Activated CD4-positive, CD25-positive, alpha-beta regulatory T cell (primary cell): ENCODE measurements at places on chromosomes 6 and 20.
A peak's percentile ranks its signal among the peaks of the same experiment; 100 is the strongest.

GRCh38 chr20:20017001-20017843 lies at the start of gene NAA20:
Gene NAA20, plus strand, starts transcription at chr20:20017362. Its CDS starts 35 bp downstream, at chr20:20017397.
- peak; percentile 88 for DNase-seq

DNA sequence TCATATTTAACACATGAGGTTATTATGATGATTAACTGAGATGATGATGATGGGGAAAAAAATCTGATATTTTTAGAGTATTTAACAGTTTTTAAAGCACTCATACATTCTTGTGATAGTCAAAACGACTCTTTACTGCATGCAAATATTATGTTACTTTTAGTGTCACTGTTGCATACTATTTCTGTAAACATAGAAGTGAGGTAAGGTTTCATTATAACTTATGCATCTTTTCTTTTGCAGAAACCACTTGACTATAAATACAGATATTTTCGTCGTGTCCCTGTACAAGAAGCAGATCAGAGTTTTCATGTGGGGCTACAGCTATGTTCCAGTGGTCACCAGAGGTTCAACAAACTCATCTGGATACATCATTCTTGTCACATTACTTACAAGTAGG lies 30.1 kb downstream of the FBXO9 start:
- DNase-seq = no peak

- no peak for DNase-seq
Measured at GRCh38 chr20:51439160-51439689, 103.3 kb downstream of the NFATC2 start.

DNA sequence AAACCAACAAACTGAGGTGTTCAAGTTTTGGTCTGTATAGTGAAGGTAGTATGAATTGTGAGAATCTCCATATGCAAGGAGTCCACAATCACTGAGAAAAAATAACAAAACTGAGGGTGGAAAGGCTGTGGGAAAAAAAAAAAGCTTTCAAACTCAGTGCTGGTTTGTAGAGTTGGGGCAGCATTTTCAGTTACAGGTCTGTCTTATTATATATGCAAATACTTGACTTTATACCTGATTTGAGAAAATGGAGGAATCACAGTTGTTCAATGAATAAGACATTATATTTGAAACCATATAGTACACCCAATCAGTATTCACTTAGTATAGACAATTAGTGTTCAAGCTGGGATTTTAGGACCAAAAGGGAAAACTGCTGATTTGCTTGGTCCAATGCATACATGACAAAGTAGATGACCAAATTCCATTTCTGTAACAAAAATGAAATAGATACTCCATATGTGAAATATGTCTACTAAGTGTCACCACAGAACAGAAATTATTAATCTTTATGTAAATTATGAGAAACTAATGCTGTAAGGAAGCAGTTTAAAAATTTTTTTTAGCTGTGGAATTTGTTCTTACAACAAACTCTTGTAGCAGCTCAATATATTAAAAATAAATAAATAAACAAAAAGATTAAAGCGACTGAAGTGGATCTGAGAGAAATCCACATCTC lies 187.7 kb downstream of the ASCC3 start:
- DNase-seq = no peak

GRCh38 chr20:62522748-62523396 lies 47.1 kb upstream of the GATA5 start:
- DNase-seq = no peak

DNA sequence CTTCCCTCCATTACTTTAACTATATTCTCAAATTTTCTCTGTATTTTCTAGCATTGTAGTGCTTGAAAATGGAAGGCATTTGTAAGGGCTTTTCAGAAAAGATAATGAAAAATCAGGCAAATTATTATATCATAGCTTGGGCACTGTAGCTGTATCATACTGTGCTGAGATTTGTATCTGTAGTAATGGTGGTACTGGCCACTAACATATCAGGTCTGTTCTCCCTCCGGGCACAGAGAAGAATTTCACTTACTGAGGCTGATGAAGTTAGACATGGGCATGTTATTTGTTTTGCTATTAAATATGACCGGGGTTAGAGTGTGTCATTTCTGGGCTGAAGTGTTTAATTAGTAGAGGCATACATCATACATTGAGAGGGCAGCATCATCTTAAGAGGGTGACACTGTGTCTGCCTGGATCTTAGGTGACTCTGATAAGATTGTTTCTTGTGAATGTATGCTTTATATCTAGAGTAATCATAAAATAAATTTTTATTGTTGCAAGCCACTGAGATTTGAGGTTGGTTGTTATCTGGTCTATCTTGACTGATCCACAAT lies 1395.9 kb downstream of the EPHA7 start:
- DNase-seq = no peak

- no peak for DNase-seq
Measured at GRCh38 chr6:132161283-132161682, 210.1 kb upstream of the CCN2 start.

DNA sequence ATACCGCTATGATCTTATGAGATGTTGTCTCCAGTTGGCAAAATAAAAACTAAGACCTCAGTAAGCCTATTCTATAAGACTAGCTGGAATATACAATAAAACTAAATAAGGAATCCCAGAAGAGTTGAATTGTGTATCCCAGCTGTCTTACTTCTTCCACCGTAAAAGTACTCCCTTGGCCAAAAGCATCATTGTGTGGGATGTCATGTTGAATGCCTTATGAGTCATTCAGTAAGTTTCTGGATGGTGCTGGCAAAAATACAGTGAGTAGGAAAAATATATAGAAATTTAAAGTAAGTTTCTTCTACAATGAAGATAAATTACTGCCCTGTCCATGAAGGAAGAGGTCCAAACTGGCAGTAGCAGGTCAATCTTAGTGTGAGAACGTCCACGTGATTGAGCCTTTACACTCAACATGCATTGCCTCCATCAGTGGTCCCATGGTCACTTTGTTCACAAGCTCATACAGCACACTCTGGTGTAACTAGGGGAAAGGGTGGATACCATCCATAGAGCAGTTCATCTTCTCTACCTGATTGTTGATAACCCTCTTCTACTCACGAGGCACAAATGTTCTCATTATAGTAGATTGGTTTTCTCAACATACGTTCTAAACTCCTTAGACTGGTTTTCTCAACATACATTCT lies 13.7 kb upstream of the ZNF318 start:
- no peak for DNase-seq

DNA sequence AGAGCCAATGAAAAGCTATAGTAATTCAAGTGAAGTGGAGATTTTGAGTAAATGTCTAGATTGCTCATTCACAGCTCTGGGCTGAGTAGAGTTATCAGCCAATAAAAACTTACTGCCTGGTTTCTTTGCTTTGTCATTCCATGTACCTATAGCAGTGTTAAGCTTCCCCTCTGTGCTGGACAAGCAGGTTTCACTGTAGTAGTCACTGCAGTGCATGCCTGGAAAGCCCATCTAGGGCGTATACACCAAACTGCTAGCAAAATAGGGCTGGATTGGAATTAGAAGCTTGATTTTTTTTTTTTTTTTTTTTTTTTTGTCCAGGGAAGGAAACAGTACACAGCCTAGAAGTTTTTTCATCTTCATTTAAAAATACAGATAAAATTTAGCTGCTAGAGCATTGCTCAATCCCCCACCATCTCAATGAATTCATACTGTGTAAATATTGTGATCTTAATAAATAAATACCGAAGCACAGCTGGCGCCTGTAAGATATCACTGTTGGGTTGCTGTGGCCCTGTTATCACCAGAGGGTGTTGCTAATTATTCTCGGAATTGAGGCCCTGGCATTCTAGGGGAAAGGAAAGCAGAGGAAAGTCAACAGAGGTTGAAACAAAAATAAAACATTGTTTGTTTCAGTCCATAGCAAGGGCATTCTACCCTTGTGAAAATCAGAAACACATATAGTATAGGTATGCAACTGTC lies 968.5 kb upstream of the GJE1 start:
- no peak for DNase-seq

GRCh38 chr6:81228912-81229555 lies 523.4 kb downstream of the TENT5A start:
- DNase-seq = no peak

DNA sequence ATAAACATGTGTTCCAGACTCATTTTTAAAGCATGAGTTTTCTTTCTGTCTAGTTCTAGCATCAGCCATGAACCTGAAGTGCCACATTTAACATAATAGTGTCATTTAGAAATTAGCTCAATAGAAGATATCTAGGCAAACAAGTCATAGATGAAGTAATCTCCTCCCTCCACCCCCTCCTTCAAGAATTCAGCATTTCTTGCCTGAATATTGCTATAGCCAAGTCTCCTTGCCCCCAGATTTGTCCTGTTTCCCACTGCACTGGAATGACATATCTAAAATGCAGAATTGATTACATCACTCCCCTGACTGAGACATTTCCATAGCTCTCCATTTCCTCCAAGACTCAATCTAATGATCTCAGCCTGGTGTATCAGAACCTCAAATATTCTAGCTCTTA lies 134.9 kb upstream of the BACH2 start:
- DNase-seq = no peak

GRCh38 chr6:106800379-106800778 lies 171.0 kb downstream of the QRSL1 start:
- DNase-seq = no peak

DNA sequence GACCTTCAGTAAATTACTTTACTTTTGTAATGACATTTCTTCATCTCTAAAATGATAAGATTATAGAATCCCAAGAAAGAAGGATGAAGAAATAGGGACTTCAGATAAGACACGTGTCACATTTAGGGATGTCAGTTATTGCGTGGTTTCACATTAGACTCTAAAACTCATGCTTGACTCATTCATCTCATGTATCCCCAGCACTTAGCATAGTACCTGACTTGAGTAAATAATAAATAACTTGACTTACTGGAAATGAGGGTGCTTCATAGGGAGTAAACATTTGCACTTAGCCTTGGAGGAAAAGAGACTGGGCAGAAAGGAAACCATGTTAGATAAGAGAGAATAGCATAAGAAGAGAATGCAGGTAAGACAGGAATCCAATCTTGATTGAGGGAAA lies 37.2 kb downstream of the VTA1 start:
- no peak for DNase-seq

GRCh38 chr20:11522366-11522741 lies 395.3 kb upstream of the BTBD3 start:
- DNase-seq = no peak

DNA sequence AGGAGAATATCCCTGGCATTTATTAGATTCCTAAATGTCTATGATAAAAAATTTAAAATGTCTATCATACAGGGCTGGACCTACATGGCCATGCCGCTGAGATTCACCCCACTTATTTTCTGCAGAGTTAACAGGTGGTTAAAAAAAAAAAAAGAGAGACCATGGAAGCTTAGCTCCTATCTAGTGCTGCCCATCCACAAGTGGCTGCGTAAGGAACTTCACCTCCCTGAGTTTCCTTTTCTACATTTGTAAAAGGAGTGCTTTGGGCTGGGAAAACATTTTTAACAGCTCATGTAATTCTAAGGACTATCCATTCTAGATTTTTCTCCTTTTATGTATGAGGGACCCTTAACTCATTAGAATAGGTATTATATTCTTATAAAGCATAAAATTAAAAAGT lies 534.1 kb downstream of the MMUT start:
- DNase-seq = no peak

DNA sequence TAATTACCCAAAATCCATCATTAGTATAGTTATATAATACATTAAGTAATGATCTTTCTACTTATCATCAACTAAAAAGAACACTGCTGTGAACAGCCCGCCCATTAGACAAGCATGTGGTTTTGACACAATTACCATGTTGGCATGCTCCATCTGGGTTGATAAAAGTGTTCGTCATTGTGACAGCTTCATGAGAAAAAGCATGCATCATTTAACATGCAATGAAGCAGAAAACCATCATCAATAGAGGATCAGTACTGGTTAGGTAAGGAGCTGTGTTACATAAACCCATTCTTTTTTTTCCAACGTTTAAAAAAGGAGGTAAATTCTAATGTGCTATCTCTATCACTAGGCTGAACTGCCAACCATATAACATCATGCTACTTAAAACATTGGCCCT lies 101.9 kb downstream of the EPB41L2 start:
- DNase-seq = no peak

DNA sequence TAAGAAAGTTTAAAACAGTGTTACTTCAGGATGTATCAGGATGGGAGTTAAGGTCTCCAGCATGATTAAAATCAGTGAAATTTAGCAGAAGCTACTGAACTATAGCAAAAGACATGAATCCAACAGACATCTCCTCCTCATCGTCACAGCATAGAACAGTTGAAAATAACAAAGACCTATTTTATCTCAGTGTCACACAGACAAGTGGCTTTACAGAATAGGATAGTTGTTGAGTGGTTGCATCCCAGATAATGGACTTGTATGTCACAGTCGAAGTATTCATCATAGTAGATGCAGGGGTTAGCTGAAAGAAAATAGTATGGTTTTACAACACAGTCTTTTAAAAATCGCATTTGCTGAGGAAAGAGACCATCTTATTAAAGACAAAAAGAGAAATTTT lies 31.2 kb downstream of the CRISP1 start:
- no peak for DNase-seq

DNA sequence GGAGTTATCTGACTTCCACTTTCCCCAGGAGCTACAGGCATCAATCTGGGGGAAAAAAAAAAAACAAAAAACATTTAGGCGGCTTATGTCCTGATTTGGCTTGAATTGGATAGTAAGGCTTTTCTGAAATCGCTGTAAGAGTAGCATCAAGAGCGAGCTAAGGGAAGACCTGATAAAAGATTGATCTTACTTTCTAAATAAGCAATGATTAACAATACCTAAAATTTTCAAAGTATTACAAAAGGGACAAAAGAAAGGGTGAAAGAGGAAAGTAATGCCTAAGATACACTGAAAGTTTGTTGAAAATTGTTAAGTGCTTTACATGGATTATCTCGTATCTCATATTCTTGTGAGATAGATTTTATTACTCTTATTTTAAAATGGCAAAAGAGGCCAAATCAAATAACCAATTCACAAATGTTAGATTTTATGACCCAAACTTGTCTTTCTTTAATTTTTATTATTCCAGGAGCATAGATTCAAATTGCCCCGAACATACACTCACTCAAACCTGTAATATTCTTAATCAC lies 106.4 kb upstream of the PRSS16 start:
- no peak for DNase-seq

DNA sequence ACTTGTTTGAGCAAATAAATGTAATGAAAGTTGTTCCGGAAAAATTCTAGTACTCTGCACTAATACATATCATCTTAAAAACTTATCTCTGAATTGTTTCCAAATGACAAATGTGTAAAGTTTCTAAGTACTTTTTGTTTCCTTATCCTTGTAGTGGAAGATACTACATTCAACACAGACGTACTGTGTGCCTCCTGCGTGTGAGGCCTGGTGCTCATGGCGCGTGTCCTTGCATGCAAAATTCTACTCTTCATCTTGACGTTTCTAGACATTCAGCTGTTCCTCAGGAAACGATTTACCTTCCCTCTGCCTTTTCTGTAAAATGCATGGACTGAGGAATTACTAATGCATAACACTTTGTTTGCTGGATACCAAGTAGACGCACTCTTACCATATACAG lies 11.5 kb downstream of the DLL1 start:
- DNase-seq = no peak

- no peak for DNase-seq
Measured at GRCh38 chr6:40397287-40398033, 189.7 kb downstream of the LRFN2 start.

GRCh38 chr6:158474961-158475343 lies 84.9 kb upstream of the TMEM181 start:
- no peak for DNase-seq

GRCh38 chr6:13406781-13407180 lies 78.4 kb upstream of the TBC1D7 start:
- no peak for DNase-seq
